ENCODE measurements at places on chromosomes 11 and 22. TPM values are rescaled to one million over a fixed set of nuclear protein-coding genes. Genes with fewer than 3 reads are reported as not detected.

DNA sequence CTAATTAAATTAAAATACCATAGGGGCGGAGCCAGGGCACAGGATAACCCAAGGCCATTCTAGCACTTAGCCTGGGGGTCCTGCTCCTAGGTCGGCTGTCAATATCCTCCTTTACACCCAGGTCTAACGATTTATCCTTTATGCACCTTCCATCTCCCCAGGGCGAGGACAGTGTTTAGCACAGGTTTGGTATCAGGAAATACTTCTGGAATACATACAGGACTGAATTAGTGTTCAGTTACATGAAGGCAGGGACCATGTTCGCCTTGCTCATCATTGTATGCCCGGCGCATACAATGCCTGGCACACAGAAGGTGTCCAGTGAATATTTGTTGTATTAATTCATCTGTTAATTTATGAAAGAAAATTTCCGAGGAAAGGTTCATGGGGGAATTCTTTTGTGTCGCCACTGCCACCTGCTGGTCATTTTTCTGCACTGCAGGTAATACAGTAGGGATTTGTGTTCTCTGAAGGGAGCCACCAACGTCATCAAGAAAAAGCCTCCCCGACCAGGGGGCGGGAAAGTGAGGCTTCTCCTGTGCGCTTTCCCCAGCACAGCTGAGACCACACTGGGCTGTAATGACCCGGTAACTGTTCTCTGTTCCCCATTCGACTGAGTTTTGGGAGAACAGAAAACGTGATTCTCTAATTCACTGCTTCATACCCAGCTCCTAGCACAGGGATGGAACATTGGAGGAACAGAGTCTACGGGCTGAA, 68.7 kb upstream of the ASPHD2 start:
- peak; percentile 51 for DNase-seq

GRCh38 chr11:46352063-46352841, 5.0 kb downstream of the DGKZ start:
- no peak for DNase-seq

GRCh38 chr11:108958368-108959104, 293.7 kb downstream of the DDX10 start:
- DNase-seq = peak; percentile 62

GRCh38 chr11:126861796-126862459, 138.6 kb downstream of the KIRREL3 start:
- DNase-seq = no peak

- DNase-seq = no peak
Observed at GRCh38 chr11:68541991-68542390, 81.4 kb downstream of the PPP6R3 start.

DNA sequence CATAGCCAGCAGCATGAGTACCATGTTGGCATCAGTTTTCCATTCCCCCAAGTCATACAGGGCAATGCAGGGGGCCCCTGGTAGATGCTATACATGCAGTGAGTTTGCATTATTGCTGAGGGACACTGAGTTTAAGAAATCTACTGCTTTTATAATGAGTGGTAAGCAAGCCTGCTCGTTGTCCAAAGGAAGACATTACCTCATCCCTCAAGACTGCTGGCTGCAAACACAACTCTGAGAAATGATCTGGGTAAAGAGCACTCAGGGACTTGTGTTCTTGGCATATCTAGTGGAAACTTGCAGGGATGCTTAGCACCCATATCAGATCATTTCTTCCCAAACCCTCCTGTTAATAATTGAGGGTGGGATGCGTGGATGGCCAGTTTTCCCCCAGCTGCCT, 77.9 kb downstream of the CWC15 start:
- DNase-seq = peak; percentile 29

KDM4D gene
- total RNA-seq = 0.80 TPM

CSF2RB gene
- total RNA-seq = 0.64 TPM

All from HFFc6 (cell line).